Hepatocyte (in vitro differentiated cells): ENCODE measurements at places on chromosomes 4 and X. TPM values are rescaled to one million over a fixed set of nuclear protein-coding genes. Genes with fewer than 3 reads are reported as not detected.
A peak's percentile ranks its signal among the peaks of the same experiment; 100 is the strongest.

The CITED1 gene
- not detected in 2 replicates for polyA plus RNA-seq

The PPP4R3C gene
- polyA plus RNA-seq = not detected in 2 replicates

GRCh38 chr4:47624031-47624441, 139.0 kb downstream of the ATP10D start:
- DNase-seq = no peak

DNA sequence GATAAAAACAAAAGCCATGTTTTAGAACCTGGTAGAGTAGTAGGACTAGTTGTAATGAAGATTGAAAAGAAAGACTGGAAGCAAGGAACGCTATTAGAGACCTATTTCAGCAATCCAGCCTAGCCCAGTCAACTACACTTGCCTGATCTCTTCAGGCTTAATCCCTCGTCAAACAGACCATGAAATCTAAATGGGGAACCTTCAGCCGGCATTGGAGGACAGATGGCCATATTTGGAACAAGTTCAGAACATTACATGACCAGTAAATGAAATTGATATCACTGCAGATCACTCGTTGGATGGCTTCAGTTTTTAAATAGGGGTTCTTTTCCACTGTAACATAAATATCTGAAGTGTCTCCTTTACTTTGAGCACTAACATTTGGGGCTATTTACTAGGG, 84.8 kb upstream of the WDR44 start:
- DNase-seq = no peak

- DNase-seq = peak; percentile 13
Measured at GRCh38 chrX:14697451-14697850, 168.1 kb downstream of the GLRA2 start.
